ENCODE measurements at places on chromosomes 4 and X.

GRCh38 chrX:118644378-118644777, 83.0 kb upstream of the IL13RA1 start:
- DNase-seq, result no peak

DNA sequence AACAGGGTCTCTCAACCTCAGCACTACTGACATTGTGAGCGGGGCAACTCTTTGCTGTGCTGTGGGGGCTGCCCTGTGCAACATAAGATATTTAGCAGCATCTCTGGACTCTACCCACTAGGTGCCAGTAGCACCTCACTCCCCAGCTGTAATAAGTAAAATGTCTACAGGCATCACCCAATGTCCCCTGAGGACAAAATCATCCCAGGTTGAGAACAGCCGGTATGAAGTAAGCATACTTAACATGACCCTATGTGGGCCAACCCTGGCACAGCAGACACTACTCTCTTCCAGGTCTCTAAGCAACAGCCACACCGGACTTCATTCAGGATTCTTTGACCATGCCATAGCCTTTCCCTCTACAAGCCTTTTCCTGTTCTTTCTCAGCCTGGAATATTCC, 10.5 kb upstream of the MGST2 start:
- no peak for DNase-seq

DNA sequence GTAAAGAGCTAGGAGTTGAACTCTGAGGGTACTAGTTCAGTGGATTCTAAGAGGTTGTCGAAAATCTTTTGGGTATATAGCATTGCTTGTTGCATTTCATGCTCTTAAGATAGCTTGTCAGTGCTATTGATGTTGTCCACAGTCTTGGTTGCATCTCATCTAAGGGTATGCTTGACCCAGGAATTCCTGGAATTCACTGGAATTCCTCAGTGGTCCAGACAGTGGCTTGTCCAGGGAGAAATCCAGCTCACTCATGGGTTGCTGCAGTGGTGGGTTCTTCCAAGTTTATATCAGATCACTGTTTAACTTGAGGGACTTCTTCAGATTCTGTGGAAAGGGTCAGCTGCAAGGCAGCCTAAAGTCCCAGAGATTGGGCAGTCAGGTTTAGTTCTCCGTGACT, 29.8 kb upstream of the SMARCAD1 start:
- DNase-seq, result no peak

DNA sequence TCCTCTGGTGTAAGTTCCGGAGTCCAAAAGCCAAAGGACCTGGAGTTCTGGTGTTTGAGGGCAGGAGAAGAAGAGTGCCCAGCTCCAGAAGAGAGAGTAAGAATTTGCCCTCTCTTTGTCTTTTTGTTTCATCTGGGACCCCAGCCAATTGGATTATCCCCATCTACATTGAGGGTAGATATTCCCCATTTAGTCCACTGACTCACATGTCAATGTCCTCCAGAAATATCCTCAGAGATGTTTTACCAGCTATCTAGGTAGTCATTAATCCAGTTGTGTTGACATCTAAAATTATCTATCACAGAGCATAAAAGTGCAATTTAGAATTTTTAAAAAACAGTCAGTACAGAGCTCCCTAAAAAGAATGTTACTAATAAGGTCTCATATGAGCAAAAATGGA, 132.9 kb upstream of the TMEM47 start:
- DNase-seq, result no peak

GRCh38 chr4:102614801-102615200, 113.6 kb downstream of the NFKB1 start:
- no peak for DNase-seq

Data from D721Med (cell line).